ENCODE measurements at places on chromosomes 6 and 20. TPM values are rescaled to one million over a fixed set of nuclear protein-coding genes. Genes with fewer than 3 reads are reported as not detected.

TFAP2C gene
- 13.6 TPM for total RNA-seq

EPB41L2 gene
- 35.5 TPM for total RNA-seq

HLA-DRA gene
- total RNA-seq: not detected

TCF19 gene
- 14.2 TPM for total RNA-seq

SNRNP48 gene
- 12.2 TPM for total RNA-seq

CASS4 gene
- total RNA-seq: 0.06 TPM

GRM1 gene
- total RNA-seq: 0.04 TPM

PLEKHG1 gene
- total RNA-seq: 0.50 TPM

IMPG1 gene
- not detected for total RNA-seq

DNMT3B gene
- 5.3 TPM for total RNA-seq

PRICKLE4 gene
- 0.85 TPM for total RNA-seq

DEFB124 gene
- total RNA-seq: not detected

OR2J1 gene
- total RNA-seq: not detected

PRKN gene
- not detected for total RNA-seq

HSPA12B gene
- total RNA-seq: 0.53 TPM

HTR1E gene
- not detected for total RNA-seq

PRDM13 gene
- total RNA-seq: 1.1 TPM

HRH3 gene
- not detected for total RNA-seq

CST11 gene
- total RNA-seq: not detected

TAGAP gene
- total RNA-seq: not detected

RIPOR2 gene
- not detected for total RNA-seq

COX4I2 gene
- not detected for total RNA-seq

NKX2-2 gene
- not detected for total RNA-seq

TCFL5 gene
- 3.8 TPM for total RNA-seq

CAGE1 gene
- total RNA-seq: not detected

VGLL2 gene
- not detected for total RNA-seq

SLC17A3 gene
- 1.00 TPM for total RNA-seq

NOX3 gene
- not detected for total RNA-seq

BMP6 gene
- 18.5 TPM for total RNA-seq

CST7 gene
- not detected for total RNA-seq

PPIL6 gene
- total RNA-seq: 3.1 TPM

MUC21 gene
- not detected for total RNA-seq

OPRL1 gene
- total RNA-seq: 0.48 TPM

COL21A1 gene
- total RNA-seq: 1.4 TPM

NKAIN2 gene
- not detected for total RNA-seq

OR2H2 gene
- not detected for total RNA-seq

SUMO4 gene
- not detected for total RNA-seq

F13A1 gene
- not detected for total RNA-seq

SLC26A8 gene
- total RNA-seq: not detected

TBC1D7 gene
- total RNA-seq: 32.0 TPM

VWA7 gene
- total RNA-seq: 2.0 TPM

CCN5 gene
- 29.9 TPM for total RNA-seq

SIGLEC1 gene
- total RNA-seq: not detected

SAMD10 gene
- 0.13 TPM for total RNA-seq

IL17F gene
- total RNA-seq: not detected

GPR6 gene
- not detected for total RNA-seq
